Hypothalamus (tissue), 51 donors: ENCODE measurements at places on chromosomes 6 and 20.

DNA sequence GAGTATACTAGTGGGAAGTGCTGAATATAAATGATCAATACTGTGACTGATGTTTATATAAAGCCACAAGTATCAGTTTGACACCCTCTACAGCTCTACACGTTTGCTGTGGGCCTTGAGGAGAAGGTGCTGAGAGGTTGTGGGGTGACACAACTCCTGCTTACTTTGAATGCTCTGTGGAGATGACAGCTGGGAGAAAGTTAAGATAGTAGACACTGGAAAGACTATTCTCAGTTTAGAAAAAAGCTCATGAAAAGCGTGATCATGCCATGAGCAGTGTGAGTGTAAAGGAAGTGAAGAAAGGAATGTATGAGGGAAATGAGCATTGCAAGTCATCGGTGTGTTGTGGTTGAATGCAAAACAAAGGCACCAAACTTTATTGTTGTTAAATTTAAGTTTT is 215.8 kb downstream of the UTRN start:
- DNase-seq = no peak

DNA sequence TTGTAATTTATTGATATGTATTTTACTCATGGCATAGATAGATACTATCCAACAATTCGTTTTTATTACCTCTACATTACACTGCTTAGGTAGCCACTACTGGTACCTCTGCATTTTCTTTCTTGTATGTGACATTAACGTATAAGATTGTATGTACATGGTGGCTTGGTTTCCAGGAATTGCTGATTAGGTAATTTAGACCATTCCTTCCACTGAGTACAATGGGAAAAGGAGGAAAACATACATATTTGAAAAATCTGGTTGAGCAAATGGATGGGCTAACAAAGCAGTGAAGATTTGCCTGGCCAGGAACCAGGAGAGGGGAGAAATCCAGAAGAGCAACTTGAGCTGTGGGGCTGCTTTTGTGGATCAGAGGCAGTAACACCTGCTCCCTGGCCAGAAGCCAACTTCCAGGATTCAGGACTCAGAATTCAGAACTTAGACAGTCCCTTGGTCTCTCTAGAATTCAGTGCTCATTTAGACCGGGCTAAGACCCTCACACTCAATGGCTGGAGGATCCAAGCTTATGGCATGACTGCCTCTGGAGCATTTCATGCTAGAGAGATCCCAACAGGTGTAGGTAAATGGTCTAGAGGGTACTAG is 17.9 kb upstream of the MICB start:
- no peak for DNase-seq

- no peak for DNase-seq
Observed at GRCh38 chr6:37104824-37105147, 65.2 kb upstream of the PIM1 start.

DNA sequence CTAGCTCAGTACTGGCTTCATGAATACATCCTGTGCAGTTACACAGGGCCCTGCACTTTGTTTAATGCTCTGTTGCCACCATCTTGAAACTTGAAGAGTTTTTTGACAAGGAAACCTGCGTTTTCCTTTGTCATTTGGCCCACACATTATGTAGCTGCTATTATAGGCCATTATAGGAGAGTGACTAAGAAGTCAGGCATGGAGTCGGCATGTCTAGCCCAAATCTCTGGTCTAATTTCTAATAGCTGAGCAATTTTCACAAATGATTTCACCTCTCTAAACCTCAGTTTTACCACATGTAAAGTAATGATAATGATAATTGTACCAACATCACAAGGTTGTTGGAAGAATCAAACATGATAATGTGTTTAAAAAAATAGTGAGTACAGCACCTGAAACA is 67.1 kb upstream of the MYLIP start:
- DNase-seq = no peak

DNA sequence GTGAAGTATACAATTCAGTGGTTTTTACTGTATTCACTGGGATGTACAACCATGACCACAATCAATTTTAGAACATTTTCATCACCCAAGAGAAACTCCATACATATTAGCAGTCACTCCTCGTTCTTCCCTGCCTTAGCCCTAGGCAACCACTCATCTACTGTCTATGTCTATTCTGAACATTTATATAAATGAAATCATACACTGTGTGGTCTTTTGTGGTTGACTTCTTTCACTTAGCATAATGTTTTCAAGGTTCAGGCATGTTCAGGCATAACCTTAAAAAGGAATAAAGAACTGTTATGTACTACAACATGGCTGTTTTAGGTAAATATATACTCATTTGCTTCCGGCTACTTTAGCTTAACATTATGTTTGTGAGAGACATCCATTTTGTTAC is 37.3 kb downstream of the BLTP3A start:
- DNase-seq = no peak

GRCh38 chr20:63315731-63316491 is 22.9 kb downstream of the COL20A1 start:
- no peak for DNase-seq

- DNase-seq = no peak
Observed at GRCh38 chr6:99016355-99016754, 68.6 kb upstream of the FBXL4 start.

- DNase-seq = no peak
Observed at GRCh38 chr20:52972965-52973819, 1.0 kb downstream of the TSHZ2 start.

DNA sequence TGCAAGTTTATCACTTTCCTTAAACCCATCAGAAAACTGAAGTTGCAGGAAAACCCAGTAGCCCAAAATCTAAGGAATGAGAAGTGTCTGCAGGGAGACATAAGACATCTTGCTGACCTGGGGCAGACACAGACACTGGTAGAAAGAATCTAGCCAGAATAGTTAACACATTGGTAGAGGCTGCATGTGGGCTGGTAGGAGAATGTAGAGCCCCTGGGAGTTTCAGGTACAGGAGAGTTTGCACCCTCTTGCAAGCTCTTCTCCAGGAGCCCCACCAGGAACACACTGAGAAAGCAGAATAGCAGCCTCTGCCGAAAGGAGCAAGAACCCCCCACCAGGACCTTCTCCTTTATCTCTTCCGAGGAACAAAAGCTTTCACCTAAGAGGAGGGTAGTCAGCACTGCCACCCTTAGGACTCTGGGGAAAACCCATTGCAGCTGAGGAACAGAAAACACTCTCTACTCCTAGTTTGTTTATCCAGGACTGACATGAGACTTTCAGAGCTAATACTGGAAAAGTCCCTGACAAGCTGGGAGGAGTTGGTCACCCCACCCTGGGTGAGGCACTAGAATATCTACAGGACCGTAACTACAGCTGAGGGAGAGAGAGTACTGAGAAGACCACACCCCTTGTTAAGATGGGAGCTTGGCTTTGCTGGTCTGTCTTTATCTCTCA is 10.5 kb upstream of the OGFRL1 start:
- DNase-seq = no peak

DNA sequence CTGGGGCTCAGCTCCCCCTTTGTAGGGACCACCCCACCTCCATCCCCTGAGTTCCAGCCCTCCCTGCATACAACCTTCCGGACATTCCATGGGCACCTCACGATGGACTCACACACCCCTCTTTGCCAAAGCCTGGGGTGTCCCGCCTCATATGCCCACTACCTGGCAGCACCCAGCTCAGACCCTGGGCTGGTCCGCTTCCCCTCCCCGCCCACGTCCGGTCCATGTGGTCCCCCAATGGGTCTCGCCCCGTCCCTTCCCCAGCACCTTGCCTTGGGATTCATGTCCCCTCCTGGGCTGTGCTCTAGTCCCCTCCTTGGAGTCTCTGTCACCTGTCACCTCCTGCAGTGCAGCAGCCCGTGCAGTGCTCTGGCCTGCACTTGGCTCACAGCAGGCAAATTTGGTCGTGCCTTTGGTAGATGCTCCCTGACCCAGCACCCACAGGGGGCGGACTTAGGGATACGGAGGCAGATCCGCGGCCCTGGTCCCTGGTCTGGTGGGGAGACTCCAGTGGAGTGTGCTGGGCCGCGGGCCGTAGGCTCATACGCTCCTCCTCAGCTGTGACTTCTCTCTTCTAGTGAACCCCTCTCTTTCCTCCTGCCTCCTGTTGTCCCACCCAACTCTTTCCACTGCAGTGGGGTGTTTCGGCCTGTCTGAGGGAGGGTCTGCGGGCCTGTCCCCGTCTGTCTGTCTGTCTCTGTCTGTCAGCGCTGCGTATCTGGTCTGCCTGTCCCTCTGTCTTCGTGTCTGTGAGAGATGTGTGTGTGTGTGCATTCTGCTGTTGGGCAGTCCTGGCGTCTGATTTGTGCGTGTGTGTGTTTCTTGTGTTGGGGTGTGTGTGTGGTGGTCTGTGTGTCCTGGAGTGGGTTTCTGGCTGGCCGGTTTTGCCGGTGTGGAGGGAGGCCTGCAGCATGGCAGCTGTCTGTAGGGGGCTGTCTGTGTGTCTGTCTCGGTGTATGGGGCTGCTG is 69.5 kb downstream of the SRC start:
- DNase-seq = no peak

- DNase-seq = no peak
Observed at GRCh38 chr6:69719602-69720193, 77.1 kb downstream of the LMBRD1 start.

DNA sequence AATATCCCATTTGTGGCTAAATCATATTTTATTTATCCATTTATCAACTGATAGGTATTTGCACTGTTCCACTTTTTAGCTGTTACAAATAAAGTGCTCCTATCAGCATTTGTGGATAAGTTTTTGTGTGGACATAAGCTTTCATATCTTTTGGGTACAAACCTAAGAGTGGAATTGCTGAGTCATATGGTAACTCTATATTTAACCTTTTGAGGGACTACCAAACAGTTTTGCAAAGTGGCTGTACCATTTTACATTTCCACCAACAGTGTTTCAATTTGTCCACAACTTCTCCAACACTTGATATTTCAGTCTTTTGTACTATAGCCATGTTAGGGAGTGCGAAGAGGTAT is 23.6 kb upstream of the ECHDC1 start:
- DNase-seq = no peak

DNA sequence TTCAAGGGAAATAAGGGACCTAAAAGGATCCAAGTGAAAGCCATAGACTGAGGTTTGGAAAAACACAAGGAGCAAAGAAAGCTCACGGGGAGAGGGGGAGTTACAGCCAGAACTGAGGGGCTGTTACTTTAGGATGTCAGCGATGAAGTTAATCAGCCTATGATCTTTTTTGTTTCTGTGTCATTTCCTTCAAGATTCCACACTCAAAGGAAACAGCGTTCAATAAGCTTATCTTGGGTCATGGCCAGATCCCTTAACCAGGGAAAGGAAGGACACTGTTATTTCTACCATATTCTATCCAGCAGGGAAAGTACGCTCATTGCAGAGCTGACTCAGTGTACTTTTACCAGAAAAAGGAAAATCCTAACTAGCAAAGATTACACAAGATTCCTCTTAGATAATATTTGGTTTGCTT is 132.8 kb downstream of the PFDN4 start:
- DNase-seq = no peak

- DNase-seq = no peak
Observed at GRCh38 chr6:150659046-150659763, 59.5 kb downstream of the PLEKHG1 start.

GRCh38 chr20:57393321-57394120 is 2.3 kb downstream of the RBM38 start:
- DNase-seq = no peak

DNA sequence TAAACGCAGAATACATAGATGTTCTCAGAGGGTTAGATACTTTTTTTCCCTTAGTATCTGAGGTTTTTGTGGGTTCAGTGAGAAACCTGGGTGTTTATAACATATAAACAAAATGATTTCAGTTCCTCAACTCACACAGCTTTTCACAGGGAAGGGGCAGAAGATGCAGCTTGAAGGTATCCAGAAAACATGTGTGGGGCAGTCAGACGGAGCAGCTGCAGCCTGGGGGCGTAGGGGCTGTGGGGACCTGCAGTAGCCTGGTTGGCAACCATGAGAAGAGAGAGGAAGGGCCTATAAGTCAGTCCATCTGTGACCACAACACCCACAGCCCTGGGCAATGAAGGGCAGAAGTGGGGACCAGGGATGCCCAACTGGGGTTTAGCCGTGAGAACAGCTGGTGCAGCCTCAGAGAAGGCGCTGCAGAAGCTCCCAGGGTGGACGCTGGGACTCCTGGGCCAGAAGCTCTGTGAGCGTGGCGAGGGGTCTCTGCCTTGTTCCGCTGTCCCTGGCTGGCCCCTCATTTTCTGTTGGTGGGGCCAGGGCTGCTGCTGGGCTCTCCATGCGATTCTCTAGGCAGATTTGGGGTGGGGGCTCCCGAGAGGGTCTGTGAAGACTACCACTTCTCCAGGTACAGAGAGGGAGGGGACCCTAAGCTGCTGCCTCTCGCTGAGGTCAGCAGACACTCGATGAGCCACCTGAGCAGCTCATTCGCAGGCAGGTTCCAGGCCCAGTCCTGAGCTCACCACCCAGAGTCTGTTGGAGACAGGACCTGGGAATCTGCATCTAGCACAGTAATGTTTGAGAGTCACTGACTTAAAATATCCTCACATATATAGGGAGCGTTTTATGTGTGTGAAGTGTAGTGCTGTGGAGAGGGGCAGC is 181.2 kb downstream of the ZDHHC14 start:
- DNase-seq = no peak

- DNase-seq = no peak
Observed at GRCh38 chr6:15401120-15401519, 155.3 kb downstream of the JARID2 start.

- DNase-seq = no peak
Observed at GRCh38 chr6:36662827-36663256, 15.7 kb upstream of the CDKN1A start.

DNA sequence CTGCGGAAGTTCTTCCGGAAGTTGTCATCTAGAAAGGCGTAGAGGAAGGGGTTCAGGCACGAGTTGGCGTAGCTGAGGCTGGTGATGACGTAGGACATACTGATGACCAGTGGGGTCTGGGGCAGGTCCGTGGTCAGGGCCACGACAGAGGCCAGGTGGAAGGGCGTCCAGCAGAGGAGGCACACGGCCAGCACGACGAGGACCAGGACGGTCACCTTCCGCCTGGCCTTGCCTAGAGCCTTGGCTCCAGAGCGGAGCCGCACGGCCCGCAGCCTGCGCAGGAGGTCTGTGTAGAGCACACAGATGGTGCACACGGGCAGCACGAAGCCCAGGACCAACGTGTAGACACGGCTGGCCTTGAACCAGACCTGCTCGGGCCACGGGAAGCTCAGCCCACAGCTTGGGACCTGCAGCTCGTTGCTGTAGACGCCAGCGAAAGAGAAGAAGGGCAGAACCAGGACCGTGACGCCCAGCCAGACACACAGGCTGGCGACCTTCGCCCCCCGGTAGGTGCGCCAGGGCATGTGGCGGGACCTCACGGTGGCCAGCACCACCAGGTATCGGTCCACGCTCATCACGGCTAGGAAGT is 1.4 kb downstream of the NPBWR2 start:
- DNase-seq = no peak

GRCh38 chr20:54231036-54231435 is 23.1 kb downstream of the PFDN4 start:
- DNase-seq = no peak

DNA sequence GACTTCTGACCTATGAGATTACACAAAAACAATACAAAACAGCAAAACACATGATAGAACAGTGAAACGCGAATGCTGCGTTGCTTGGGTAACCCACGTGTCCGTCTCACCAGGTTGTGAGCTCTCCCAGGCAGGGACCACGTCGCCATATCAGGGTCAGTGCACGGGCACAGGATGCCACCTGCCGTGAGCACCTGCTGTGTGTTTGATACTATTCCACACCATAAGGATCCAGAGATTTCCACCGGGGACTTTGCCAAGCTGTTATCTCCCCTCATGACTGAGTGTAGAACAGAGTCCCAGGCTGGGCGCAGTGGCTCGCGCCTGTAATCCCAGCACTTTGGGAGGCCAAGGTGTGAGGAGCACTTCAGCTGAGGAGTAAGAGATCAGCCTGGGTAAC is 288.0 kb downstream of the BMP7 start:
- DNase-seq = no peak
